ENCODE measurements at places on chromosomes 7 and 10. TPM values are rescaled to one million over a fixed set of nuclear protein-coding genes. Genes with fewer than 3 reads are reported as not detected.

PLEKHA1 gene
- 31.1 TPM for total RNA-seq

HOXA4 gene
- total RNA-seq: 1.6 TPM

ITPRID1 gene
- total RNA-seq: not detected

SH3PXD2A gene
- 82.9 TPM for total RNA-seq

C7orf57 gene
- 0.30 TPM for total RNA-seq

ELN gene
- 49.5 TPM for total RNA-seq

CNPY1 gene
- total RNA-seq: not detected

ADAMTS14 gene
- 0.11 TPM for total RNA-seq

RINT1 gene
- total RNA-seq: 12.3 TPM

PHYHIPL gene
- total RNA-seq: not detected

DNA sequence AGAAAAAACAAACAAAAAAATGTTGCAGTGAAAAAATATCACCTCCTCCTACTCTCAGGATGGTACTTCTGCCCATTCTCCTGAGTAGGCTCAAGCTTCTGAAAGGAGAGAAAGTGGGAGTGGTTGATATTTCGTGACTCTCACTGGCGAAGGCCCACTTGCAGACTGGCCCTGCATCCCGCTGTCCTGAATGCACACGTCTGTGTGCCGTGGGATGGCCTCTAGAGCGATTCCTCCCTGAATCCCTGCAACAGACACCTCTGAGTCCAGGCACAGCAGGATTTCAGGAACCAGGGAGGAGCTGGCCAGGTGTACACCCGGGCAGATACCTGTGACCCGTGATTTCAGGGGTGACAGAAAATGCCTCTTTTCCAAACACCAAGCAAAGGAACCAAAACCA, 319.2 kb downstream of the DPP6 start:
- no peak for DNase-seq

DNA sequence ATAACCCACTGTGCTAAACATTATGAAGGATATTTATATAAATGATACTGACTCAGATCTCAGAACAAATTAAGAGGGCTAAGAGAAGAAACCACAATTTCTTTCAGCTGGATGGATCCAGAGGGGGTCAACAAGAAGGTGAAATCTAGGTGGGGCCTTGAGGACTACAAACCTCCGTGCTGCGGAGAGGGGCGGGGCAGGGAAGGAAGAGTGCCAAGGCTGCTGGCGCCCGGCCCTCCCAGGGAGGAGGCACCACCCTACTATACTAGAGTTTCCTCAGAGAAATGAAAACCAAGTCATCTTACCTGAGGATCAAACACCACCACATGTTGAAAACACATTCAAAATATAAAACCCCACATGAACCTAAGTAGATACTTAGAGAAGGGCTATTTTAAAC, 29.3 kb upstream of the CRYGN start:
- no peak for DNase-seq

DNA sequence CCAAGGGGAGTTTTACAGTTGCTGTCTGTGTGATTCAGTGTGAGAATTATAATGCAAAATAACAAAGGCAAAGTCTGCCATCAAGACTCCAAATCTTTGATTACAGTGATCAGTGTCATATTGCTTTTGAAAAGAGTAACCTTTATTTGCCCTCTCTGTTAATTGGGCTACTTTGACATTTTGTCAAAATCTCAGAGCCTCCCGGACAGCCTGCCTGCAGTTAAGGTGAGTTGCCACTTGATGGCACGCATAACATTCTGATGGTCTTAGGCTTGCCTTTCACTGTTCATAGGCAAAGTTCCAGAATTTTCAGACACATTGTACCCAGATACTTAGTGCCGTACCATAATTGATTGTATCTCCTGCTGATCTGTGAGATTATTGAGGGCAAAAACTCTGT, 253.5 kb downstream of the ABCA13 start:
- DNase-seq: no peak

DNA sequence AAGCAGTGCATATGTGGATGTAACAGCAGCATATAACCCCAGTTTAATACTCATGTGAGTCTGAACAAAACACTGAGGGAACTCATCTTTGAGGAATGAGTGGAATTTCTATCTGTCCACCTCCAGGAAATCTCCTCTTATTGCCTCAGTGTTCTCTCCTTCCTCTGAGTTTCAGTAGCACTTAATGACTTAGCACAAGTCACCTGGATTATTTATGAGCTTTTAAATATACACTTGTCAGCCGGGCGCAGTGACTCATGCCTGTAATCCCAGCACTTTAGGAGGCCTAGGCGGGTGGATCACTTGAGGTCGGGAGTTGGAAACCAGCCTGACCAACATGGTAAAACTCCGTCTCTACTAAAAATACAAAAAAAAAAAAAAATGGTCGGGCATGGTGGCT, 4.3 kb downstream of the LRRC20 start:
- DNase-seq: no peak

DNA sequence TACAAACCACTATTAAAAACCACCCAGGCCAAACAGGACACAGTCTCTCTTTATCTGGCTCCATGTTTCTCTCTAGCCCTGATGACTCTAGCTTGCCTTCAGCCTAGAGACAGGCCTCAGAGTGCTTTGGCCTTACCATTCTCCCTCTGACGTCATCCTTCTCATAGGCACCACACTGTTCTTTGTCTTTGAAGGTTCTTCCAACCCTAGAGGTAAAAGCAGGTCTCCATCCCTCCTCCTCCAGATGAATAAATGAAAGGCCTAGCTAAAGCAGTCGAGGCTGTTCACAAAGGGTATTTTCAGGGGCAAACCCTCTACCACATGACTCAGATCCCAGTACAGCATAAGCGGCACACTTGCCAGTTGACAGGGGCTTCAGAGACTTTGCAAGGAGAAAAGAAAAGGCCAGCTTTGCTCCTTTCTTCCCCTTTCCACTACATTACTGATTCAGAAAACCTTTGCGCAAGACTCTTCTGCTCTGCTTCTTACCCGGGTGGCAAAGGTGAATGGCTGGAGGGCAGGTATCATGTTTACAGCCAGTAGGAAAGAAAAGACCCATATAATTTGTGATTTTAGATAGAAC, 14.8 kb downstream of the NFE2L3 start:
- DNase-seq: no peak

- DNase-seq: no peak
Measured at GRCh38 chr10:7071421-7071820, 339.4 kb downstream of the SFMBT2 start.

GRCh38 chr7:48299580-48300169, 128.4 kb downstream of the ABCA13 start:
- DNase-seq: peak; percentile 51

- DNase-seq: no peak
Measured at GRCh38 chr7:129493555-129493954, 8.8 kb upstream of the SMKR1 start.

- DNase-seq: no peak
Measured at GRCh38 chr10:29977171-29977570, 82.2 kb downstream of the JCAD start.

- DNase-seq: no peak
Measured at GRCh38 chr10:79392506-79393176, 45.4 kb downstream of the PPIF start.

- no peak for DNase-seq
Measured at GRCh38 chr7:4734587-4735345, 40.7 kb upstream of the AP5Z1 start.

GRCh38 chr10:49844775-49845595, 82.9 kb upstream of the OGDHL start:
- DNase-seq: no peak

- DNase-seq: no peak
Measured at GRCh38 chr10:102948786-102949185, 30.7 kb downstream of the CNNM2 start.

DNA sequence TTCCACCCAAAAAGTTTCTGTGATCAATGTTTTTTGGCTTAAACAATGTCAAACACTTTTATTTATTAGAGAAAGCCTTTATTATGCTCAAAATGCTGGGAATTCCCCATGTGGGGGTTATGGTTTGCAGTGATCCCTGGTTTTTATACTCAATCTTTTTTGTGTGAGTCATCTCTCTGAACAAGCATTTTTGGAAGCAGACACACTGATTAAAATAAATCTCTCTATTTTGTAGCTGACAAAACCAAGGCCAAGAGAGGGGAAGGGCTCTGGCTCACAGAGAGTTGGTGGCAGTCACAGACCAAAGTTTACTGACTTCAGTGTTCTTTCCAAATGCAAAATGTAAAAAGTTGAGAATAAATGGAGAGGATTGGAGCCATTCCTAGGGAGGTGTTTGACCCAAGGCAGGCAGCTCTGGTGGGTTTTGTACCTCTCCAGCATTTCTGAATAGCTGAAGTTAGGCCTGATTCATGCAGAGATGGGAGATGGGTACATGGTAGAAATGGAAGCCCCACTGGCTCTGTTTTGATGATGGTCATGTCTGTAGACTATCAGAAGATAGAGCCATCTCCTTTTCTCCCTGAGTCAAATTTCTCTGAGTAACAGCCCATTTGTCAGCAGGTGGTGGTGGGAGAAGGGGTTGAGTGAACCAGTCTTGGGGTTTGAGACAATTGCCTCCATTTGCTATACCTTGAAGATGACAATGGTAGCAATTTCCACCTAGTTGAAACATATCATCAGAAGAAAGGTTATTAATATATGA, 45.4 kb upstream of the NAMPT start:
- DNase-seq: no peak

DNA sequence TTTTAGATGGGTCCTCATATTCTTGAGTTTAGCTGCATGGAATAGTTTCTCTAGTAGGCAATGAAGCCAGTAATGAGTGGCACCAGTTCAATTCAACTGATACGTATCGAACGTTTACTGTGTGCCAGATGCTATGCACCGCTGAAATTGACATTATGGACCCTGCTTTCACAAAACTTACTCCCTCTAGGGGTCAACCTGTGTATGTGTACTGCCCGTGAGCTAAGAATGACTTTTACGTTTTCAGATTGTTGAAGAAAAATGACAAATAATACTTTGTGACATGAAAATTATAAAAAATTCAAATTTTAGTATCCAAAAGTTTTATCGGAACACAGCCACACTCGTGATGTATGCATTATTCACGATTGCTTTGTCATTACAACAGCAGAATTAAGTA, 95.5 kb downstream of the ZMYND11 start:
- DNase-seq: no peak

- DNase-seq: no peak
Measured at GRCh38 chr7:200290-200689, 7.9 kb downstream of the FAM20C start.

DNA sequence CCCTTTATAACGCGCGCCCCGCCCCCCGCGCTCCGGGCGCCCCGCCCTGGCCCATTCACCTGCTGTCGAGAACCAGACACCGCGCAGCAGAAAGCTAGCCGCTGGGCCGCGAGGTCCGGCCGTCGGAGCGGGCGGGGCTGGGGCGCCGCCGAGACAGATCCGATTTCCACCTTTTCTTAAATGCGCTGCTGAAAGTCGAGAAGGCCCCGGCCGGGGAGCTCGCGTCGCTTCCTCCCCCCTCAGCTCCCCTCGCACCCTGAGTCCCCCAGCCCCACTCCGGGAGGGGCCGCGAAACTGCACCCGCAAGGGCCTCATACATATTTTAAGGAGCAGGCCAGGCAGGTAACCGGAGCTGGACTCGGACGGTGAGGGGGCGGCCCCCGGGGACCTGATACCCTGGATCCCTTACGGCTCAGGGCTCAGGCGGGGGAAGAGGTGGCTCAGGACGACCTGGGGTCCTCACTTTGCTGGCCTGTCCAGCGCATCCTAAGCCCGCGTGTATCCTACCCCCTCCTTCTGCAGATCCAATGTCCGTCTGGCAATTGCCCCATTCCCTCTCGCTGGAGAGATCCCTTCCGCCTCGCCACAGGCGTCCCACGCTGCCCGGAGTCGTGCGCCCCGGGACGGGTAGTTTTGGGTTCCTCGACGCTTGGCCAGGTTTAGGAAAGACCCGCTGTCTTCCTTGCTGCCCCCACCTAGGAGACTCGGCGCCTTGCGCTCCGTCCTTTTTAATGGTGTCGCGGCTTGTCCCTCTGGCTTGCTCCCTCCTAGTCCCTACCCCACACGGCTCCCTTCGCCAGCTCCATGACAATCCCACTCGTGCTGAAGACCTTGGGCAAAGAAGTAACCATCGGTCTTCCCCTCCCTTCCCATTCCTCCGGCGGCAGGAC, 170.6 kb downstream of the UBE2H start:
- DNase-seq: no peak
